ENCODE measurements at places on chromosomes 1 and 21.

- no peak for DNase-seq
Measured at GRCh38 chr1:188154761-188155160, 1326.0 kb downstream of the PLA2G4A start.

DNA sequence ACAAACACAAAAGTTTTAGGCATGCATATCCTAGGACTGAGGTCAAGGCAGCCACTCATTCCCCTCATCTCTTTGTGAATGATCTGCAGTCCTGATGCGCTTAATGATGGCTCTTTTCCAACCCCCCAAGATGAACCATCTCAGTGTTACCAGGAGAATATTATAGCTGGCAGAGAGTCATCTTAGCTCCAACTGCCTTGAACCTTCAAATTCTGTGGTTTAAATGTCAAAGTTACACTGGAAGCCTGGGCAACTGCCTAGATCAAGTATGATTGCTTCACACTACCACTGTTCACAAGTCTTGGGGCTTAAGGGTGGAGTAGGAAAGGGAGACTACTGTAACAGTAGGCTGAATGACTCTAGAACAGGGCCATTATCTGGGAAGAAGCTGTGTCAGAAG lies 8.0 kb upstream of the MYBPHL start:
- DNase-seq, result no peak

DNA sequence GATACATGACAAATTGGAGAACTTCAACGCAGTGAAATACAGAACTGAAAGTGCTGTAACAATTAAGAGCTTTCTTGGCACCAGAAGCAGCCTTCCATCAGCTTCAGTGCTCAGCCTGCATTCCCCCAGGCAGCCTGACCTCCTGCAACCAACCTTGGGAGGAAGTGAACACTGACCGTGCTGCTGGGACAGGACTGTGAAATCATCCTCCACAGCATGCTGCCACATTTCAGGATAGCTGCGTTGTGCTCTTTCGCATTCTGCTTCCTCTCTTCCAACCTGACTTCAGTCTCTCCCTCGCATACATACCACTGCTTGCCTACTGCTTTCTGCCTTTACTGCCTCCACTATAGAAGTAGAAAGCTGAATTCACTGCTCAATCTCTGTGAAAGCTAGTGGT lies 388.6 kb downstream of the RWDD3 start:
- DNase-seq, result no peak

DNA sequence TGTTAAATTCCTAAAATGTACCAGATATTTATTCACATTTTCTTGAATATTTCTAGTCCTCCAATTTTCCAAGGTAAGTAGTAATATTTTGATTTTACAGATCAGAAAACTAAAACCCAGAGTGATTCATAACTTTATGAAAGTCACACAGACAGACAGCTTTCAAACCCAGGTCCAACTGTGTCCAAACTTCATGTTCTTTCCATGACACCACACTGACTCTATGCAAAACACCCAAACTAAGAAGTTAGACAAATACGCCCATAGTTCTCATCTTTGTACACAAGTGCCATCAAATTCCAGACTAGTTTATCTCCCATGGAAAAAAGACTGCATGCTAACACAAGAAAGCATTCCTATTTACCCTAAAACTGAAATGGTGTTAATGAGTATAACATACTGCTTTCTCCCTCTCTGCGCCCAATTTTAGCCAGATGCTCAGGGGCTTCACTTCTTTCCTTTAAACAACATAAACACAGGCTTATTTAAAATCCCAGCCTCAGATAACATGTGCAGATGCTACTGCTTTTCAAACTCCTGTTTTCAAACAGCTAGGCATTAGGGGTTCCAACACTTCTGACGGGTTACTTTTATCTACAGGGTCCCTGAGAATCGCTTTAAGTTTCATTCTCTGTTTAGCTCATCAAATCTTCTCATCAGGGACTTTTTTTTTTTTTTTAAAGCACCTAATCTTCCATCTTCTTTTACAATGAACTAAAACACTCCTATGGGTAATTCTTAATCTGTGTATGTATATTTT lies 44.6 kb downstream of the WASF2 start:
- DNase-seq, result no peak

DNA sequence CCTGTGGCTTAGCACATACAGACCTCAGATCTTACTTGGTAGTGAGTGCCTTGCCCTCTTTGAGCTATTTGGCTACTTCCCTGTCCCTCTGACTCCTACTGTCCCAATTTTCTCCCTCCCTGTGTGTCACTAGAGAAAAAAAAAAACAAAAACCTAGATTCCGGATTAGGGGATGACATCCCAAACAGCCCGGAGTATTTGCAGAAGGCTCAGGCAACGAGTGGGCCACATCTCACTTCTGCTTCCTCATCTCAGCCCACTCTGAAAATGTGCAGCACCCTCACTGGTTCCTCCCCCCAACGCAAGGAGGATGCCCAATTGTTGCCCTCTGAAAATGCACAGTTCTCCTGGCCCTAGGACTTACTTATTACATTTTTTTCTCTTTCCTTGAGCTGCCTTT lies 4.9 kb downstream of the NHLH1 start:
- no peak for DNase-seq
